ENCODE measurements at places on chromosomes 4 and X.

GRCh38 chr4:123419885-123420755 lies 23.5 kb downstream of the SPRY1 start:
- DNase-seq: no peak

- DNase-seq: no peak
Observed at GRCh38 chrX:16222151-16222550, 54.9 kb downstream of the MAGEB17 start.

DNA sequence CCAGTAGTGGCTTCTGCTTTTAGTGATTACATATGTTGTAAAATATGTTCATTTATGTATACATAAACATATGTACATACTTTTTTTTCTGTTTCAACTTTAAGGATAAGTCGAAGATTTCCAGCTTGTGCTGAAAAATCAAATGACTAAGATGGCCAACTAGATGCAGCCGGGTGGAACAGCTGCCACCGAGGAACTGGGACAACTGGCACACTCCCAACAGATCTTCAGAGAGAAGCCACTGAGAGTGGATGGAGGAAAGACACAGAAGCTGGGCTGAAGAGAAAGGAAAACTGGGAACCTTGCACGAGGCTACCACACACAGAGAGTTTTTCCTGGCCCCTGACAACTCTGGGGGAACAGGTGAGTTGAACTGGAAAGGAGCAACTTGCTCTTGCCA lies 207.5 kb downstream of the FAM47B start:
- no peak for DNase-seq

- no peak for DNase-seq
Observed at GRCh38 chrX:31038575-31039326, 33.1 kb downstream of the FTHL17 start.

GRCh38 chr4:87465739-87466366 lies 43.5 kb downstream of the NUDT9 start:
- no peak for DNase-seq

- no peak for DNase-seq
Observed at GRCh38 chr4:119858176-119858575, 208.5 kb downstream of the MAD2L1 start.

DNA sequence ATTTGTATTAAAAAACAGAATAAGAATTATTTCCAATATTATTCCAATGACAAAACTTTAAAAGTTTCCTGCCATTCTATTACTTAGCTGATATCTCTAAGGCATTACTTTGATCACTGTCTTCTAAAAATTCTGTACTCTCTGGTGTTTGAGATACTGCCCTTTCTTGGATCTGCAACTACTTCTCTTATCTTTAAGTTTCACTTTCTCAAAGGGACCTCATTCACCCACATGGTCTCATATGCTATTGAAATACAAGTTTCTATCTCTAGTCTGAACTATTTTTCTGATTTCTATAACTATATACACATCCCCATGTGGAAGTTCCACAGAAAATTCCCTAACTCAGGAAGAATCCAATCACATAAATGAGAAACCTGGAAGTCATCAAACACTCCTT lies 22.2 kb downstream of the TMPRSS11E start:
- DNase-seq: no peak

- DNase-seq: no peak
Observed at GRCh38 chrX:16924631-16925480, 21.6 kb upstream of the REPS2 start.

GRCh38 chrX:112731793-112732192 lies 52.1 kb upstream of the LHFPL1 start:
- no peak for DNase-seq

DNA sequence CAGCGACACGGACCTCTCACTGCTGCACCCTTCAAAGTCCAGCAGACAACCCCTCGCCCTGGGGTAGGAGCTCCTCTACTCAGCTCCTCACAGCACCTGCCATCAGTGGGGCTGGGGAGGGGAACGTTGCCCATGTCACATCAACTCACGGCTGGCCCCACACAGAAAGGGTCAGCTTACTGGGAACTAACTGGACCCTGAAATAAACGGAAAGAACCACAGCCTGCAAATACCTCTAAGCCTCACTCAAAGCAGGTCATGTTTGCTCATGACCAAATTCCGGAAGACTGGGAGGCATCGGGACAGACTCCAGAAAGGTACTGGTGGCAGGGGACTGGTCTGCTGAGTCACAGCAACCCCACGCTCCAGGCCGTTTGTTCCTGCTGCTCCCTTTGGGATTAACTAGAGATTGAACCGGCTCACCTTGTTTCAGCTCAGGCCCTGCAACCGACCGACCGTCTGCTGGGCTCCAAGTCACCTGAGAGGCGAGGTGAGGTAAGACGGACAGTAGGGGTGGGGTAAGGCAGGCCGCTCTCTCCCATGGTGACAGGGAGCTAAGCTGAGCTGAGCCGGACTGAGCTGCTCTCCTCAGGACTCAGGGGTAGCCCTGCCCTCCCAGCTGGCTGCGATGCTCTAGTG lies 5.6 kb downstream of the G6PD start:
- peak; percentile 70 for DNase-seq

DNA sequence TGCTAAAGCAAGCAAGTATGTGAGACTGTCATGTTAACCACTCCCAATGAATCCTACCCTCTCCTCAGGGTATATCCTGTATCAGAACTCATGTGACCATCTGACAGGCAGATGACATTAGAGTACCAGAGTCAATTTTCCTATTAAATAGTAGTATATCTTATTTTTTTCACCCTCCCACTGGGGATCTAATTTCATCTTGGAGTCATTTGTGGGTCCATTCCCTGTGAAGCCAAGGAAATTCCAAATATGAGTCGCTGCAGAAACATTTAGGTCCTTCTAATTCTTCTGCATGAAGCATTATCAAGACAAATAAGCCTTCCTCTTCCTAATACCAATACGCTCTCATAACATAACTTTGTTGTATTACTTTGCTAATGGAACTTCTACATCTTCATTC lies 52.2 kb upstream of the BLTP1 start:
- no peak for DNase-seq

DNA sequence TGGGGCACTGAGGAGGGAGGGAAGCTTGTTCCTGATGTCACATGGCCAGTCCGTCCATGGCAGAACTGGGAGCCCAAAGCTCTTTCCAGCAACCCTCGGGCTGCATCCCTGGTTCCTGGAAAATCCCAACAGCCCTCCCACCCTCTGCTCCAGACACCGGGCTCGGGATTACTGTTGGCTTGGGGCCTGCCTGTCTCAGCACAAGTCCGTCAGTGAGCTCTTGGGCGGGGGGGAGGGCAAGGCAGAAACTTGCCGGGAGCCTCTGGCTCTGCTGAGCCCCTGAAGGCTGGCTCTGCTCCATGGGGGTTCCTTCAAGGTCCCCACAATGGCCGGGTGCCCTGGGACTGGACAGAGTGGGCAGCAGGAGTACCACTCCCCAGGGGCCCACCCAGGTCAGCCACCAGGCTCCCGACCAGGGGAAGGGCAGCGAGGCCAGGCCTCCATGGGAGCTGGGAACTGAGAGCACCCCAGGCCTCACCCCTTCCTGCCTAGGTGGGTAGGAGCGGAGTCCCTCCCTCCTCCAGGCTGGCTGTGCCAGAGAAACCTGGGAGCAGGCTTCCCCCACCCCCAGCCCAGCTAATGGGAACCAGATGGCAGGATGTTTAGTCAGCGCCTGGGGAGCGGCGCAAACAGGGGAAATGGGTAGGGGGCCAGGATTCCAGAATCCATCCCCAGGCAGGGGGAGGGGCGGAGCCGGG lies 6.4 kb upstream of the HAUS7 start:
- DNase-seq: no peak

- no peak for DNase-seq
Observed at GRCh38 chr4:62407534-62407933, 1207.4 kb downstream of the ADGRL3 start.

DNA sequence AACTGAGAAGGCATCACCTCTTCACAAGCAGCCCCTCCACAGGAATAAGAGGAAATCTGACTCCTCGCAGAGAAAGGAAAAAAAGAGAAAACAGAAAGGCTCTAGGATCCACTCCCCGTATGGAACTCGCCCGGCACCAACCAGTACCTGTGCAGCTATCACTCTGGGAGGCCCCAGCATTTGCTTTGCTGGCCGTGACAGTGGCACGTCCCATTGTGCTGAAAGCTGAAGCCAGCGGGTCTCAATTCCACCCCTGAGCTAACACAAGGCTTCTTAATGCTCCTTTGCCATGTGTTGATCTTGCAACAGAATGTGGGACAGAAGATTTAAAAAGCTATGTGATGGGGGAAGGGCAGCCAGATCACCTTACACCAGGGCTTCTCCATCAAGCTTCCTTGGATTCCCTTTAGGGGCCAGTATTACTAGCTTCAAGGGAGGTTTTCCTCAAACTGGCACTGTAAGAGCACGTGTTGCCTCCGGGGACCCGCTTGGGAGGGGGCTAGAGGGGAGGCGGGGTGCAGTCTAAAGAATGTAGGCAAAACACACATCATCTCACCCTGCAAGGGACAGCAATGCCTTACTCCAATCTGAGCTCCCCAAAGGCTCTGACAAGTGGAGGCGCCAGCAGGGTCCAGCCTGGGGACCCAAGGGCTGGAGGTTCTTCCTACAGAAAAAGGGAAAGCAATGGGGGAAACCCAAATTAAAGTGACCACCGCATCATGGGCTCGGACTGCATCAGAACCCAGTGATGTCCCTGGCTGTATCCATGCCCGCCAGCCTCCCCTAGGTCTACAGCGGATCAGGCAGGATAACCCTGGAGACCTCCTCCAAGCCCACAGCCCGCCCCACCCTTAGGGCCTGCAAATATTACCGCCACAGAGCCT lies 1.2 kb downstream of the USP46 start:
- DNase-seq: no peak

- DNase-seq: no peak
Observed at GRCh38 chr4:180372691-180373090, 1870.5 kb upstream of the TENM3 start.

DNA sequence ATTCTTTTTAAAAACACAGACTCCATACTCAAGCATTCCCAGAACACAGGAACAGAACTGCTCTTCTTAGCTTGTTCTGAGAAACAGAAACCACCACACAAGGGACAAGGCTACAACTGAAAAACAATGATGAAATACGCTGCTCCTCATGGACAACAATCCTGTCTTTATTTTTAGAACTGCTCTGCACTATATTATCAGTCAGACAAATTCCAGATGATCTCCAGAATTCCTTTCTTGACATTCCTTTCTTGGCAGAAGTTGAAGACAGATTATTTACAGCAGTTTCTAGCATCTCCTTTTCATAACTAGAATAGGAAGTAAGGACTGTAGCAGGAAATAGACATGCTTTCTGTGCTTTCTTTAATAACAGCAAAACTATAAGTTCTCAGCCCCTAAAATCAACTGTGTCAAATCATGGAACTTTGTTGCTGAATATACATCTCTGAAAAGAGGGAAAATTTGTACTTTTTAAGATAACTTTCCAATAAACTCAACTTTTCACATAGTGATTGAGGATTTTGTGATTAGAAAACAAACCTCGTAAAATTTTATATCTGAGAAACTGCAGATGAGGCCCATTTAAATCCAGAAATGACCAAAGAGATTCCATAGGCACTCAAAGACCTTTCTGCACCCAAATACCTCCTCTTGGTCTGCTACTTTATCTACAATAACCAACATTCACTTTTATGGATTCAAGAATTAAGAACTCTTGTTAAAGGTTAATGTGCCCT lies 35.9 kb downstream of the ANTXR2 start:
- no peak for DNase-seq

- no peak for DNase-seq
Observed at GRCh38 chrX:73766431-73766795, 203.4 kb downstream of the CHIC1 start.

DNA sequence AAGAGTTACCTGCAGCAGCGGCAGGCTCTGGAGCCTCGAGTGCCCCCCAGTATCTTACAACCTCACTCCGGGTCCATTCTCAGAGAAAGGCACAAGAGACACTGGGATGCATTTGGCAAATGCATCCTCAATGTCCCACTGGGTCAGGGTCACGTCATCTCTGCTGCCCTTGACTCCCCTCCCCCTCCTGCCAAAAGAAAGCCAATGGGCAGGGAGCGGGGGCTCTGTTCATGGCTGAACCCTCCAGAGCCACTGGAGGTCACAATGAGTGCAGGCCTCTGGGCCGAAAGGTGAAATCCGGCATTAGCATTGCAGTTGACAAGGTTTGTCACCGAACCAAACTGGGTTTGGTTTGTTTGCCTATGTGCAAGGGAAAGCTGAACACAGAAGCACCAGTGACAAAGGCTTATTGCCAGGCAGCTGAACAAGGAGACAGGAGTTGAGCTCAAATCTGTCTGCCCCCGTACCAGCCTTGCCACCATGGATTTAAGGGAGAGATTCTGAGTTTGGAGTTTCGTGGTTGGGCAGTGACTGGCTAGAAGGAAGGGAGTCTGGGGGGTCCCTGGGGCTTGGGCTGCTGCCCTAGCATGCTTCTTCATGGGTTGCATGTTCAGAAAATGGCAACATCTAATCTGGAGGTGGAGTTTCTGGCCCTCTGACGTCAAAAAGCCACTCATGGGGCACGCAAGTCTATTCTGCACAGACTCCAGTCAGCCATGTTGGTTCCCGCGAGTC lies 64.3 kb downstream of the HTRA3 start:
- no peak for DNase-seq

DNA sequence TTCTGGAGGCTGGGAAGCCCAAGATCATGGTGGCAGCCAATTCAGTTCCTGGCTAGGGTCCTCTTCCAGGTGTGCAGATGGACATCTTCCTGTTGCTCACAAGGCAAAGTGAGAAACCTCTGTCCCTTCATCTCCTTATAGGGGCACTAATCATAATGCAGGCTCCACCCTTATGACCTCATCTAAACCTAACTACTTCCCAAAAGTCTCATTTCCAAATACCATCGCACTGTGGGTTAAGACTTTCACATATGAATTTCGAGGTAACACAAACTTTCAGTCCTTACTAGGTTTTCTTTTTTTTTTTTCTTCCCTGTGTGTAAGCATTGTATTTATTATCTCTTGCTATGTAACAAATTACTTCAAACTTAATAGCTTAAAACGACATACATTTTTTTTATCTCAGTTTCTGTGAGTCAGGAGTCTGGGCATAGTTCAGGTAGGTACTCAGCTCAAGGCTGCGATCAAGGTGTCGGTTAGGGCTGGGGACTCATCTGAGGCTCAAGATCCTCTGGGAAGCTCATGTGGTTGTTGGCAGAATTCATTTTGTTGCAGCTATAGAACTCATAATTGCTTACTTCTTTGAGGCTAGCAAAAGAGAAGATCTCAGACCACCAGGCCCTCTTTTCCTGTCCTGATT lies 204.7 kb upstream of the STK26 start:
- DNase-seq: no peak

DNA sequence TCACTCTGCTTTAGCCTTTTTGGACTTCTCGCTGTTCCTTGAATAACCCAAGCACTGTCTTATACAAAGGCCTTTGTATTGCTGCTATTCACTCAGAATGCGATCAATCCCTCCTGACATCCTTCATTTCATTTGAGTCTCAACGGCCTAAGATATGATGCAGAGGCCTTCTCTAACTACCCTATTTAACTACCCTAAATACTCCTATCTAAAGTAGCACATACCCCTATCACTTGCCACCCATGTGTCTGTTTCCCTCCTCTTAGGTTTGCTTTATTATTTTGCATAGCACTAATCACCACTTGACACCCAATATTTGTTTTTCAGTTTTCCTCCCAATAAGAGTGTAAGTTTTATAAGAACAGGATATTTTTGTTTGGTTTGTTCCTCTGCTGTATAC lies 42.3 kb upstream of the ACSL4 start:
- no peak for DNase-seq

- no peak for DNase-seq
Observed at GRCh38 chrX:139680356-139680755, 27.6 kb downstream of the MCF2 start.

Measured in right lobe of liver (tissue), 6 donors.